H7 (cell line): ENCODE measurements at places on chromosomes 1 and 21. TPM values are rescaled to one million over a fixed set of nuclear protein-coding genes. Genes with fewer than 3 reads are reported as not detected.

GRCh38 chr1:9985001-9985400 lies 12.0 kb upstream of the RBP7 start:
- no peak for DNase-seq

- no peak for DNase-seq
Measured at GRCh38 chr1:115530407-115530806, 111.4 kb upstream of the VANGL1 start.

DNA sequence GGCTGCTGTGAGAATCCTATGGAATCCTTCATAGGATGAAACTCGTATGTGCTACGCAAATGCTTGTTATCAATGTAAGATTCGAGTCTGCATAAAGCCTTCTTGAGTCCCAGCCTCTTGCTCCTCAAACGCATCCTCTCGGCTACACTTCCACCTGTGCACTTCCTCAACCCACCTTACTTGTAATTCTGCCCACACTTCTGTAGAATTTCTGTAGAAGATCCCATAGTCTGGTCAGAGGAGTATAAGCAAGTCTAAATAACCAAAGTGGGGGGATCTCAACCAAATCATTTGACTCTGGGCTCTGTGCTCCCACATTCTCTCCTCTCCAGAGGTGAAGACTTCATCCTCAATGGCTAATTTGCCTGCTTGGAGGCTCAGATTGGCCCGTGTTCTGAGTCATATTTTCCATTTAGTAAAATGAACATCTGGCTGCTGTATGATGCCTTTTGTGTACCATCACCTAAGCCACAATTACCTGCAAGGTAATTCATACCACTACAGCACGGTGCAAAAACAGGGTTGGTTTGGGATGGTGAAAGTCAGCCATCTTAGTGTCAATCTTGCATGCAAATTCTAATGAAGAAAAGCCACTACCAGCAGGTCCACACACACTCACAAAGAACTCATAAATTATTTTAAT lies 63.2 kb downstream of the ITPKB start:
- DNase-seq = no peak

- DNase-seq = peak; percentile 100
Measured at GRCh38 chr21:45404730-45405270, at the start of gene COL18A1. COL18A1 (plus strand) TSS chr21:45405165; CDS start chr21:45405231, 66 bp downstream.

- no peak for DNase-seq
Measured at GRCh38 chr1:54168206-54168965, 15.6 kb upstream of the CDCP2 start.

DNA sequence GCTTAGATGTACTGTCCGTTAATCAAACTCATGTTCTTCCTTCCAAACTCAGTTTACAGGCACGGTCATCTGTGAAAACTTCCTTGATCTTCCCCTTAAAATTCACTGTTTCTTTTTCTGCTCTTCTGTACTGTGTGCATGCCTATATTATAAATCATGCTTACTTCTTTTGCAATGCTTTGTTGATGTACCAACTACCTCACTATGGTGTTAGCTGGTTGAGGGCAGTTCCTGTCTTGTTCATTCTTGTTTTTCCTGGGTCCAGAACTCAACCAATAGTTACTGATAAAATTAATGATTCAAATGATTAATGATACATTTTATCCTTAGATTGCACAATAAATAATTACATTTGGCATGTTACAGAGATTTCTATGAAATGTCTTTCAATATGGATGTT lies 163.8 kb downstream of the CHRM3 start:
- no peak for DNase-seq

GRCh38 chr1:54678776-54679643 lies 36.7 kb upstream of the TTC4 start:
- peak; percentile 39 for DNase-seq

GRCh38 chr21:10466200-10466599 lies 55.2 kb upstream of the TPTE start:
- no peak for DNase-seq

DNA sequence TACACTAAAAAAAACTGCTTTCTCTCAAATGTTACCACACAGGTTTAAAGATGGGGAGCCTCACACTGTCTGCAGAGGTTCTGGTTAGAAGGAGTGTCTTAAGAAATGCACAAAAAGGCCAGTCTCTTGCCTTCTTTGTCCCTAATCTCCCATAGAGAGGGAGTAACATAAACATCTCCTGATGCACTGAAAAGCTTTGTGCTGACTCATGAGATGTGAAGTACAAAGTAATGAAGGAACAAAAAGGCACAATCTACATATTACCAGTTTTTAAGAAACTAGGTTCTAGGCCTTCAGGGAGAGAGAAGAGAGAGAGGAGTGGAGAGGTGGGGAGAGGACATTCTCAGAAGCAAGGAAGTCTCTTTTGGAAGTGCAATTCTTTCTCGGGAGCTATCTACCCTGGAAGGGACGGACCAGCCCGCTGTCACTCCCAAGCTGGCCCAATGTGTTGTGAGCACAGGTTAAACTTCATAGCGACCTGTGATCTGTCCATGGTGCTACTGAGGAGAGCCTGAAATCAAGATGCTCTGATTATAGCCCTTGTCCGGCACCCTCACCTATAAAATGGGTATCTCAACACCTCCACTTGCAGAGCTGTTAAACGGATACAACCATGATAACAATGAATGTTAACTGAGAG lies 458.1 kb downstream of the DISC1 start:
- DNase-seq = peak; percentile 72

DNA sequence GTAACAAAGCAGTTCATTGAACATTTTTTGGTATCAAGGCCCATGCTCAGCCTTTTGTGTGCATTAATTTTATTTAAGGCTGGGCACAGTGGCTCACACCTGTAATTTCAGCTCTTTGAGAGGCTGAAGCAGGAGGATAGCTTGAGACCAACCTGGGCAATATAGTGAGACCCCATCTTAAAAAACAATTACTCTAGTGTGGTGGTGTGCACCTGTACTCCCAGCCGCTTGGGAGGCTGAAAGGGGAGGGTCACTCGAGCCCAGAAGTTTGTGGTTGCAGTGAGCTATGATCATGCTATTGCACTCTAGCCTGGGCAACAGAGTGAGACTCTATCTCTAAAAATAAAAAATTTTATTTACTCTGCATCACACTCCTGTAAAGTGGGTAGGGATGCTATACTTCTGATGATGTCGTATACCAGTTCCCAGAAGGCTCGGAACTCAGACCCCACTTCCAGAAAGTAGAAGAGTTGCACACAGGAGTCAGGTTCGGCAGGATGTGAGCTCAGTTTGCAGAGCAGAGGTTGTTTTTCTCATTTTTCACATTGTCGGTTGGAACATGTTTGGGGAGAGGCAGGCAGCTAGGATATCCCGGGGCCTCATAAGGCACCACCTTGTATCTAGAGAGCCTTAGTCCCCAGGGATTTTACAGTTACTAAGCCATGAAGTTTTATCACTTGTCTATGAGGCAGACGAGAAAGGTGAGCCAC lies 144.6 kb downstream of the GALNT2 start:
- no peak for DNase-seq

DNA sequence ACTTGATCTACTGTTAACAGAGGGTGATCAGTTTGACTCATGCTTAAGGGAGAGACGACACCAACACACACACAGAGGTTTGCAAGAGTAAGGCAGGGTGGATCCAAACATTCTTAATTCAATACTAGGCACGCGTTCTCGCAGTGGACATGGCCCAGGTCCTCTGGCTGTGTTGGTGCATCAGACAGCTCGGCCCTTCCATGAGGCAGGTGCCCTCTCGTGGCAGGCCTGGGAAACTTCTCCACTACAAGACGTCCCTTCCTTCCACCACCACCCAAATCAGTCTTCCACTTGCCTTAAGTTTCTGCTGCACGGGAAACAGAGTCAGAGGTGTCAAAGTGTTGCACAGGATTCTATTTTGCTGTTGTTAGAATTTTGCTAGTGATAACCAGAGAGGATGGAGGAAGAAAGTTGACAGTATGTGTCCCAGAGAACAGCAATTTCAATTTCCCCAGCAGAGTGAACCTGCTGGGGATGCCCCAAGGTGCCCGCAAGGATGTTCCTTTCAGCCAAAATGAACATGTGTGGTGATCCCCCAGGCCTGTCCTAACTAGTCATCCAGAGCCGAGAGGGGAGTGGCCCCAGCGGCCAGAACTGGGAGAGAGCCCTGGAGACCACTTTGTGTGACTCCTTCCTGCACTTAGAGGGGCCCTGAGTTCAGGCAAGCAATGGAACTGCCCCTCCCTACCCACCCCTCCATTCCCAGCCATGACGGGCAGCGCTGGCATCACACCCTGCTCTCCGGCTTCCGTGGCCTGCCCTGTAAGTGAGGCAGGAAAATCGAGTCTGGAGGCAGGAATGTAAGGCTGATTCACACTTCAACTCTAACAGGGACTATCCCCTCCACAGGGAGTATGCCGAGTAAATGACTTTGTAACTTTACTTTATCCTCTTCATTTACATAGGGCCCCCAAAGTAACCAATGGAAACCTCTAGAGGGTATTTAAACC lies 34.8 kb downstream of the MX1 start:
- DNase-seq = peak; percentile 88

- no peak for DNase-seq
Measured at GRCh38 chr1:89274411-89274857, 1.8 kb upstream of the GBP5 start.

DNA sequence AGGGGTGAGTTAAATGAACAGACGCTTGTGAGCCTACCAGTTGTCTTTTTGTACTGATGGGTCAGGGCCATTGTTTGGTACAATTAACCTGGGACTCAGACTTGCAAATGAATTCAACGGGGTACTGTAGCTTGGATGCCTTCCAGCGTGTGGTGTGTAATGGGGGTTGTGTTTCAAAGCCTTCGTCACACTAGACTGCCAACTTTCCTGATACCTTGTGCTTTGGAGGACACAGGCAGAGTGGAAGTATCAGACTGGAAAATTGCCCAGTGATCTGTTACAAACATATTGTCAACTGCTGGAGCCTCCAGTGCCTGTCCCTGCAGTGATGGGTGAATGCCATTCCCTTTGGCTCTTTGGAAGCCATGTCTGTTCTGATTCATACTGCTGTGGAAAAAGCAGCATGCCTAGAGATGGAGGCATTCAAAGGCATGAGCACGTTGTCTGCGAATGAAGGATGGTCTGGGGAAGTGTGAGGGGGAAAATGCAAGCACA lies 384.5 kb downstream of the LMX1A start:
- DNase-seq = no peak

TLR5 gene
- total RNA-seq = 0.17 and 0.44 TPM in 2 replicates

RASAL2 gene
- 25.7 and 33.3 TPM in 2 replicates for total RNA-seq

ADAM30 gene
- total RNA-seq = not detected in 2 replicates

CALML6 gene
- 1.6 and 3.7 TPM in 2 replicates for total RNA-seq

NR1I3 gene
- not detected in 2 replicates for total RNA-seq

ADAMTSL4 gene
- total RNA-seq = 4.2 and 8.1 TPM in 2 replicates
